ENCODE measurements at places on chromosomes 7 and 10.

GRCh38 chr7:47670729-47671128 lies 88.8 kb upstream of the TNS3 start:
- DNase-seq: no peak

GRCh38 chr7:122310119-122311021 lies 5.8 kb upstream of the FEZF1 start:
- DNase-seq: no peak

- no peak for DNase-seq
Measured at GRCh38 chr10:77001206-77001605, 636.4 kb downstream of the KCNMA1 start.

DNA sequence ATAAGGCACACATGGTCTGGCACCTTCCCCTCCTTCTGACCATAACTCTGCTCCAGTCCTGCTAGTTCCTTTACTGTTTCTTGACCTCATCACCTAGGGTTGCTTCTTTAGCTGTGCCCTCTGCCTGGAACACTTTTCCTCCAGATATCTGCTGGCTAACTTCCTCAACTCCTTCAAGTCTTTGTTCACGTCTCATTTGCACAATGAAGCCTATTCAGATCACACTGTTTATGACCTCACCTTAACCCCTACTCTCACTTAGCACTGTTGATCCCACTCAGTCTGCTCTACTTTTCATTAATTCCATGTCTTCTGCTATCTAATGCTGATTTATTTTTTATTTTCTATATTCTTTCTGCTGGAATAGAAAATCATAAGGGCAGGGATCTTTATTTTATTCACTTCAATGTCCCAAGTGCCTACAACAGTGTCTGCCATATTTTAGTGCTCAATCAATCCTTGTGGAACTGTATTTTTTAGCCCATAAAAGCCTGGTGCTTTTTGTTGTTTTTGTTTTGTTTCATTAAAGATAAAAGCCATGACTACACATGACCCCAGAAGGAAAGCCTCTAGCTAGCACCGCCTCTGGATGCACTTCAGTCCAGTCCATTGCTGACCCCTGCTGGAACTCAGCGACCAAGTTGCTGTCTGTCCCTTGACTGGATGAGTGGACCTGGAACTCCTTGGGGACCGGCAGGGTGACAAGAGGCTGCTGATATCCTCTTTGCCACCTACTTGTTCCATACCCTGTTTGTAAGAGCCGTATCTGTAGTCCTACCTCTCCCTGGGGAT lies 12.3 kb downstream of the KLF14 start:
- DNase-seq: peak; percentile 31

GRCh38 chr7:151244841-151245346 lies 3.6 kb downstream of the SMARCD3 start:
- DNase-seq: no peak

- no peak for DNase-seq
Measured at GRCh38 chr10:132708936-132709335, 77.0 kb downstream of the NKX6-2 start.

DNA sequence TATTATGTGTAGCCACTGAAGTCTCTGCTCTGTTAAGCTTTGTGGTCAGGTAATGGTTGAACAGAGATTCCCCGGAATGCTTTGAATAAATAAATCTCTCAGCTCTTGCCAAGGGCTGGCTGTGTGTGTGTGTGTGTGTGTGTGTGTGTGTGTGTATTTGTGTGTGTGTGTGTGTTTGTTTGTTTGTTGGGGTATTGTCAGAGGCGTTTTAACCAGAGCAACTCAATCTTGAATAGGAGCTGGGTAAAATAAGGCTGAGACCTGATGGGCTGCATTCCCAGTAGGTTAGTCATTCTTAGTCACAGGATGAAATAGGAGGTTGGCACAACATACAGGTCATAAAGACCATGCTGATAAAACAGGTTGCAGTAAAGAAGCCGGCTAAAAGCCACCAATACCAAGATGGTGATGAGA lies 256.2 kb upstream of the CACNA2D1 start:
- no peak for DNase-seq

All from GM04503 (cell line).